ENCODE measurements at places on chromosomes 4 and X.
A peak's percentile ranks its signal among the peaks of the same experiment; 100 is the strongest.

- no peak for DNase-seq
Observed at GRCh38 chr4:77852892-77853495, 9.6 kb upstream of the MRPL1 start.

- no peak for DNase-seq
Observed at GRCh38 chr4:124590480-124590879, 122.1 kb downstream of the ANKRD50 start.

- peak; percentile 8 for DNase-seq
Observed at GRCh38 chr4:6324999-6325787, 55.5 kb downstream of the WFS1 start.

DNA sequence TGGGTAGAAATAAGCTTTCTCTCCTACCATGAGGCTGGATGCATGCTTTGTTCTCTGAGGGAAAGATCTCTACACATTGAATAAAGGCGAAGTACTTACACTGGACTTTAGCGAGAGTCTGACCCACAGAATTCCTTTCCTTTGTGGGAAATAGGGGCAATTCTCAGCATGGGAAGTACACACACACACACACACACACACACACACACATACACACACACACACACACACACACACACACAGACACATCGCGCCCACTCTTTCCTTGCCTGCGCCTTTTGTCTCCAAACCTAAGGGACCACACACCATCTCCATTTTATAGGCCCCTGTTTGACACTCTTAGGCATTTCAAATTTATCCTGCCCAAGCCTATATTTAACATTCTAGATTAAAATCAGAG is 83.8 kb downstream of the LUZP4 start:
- no peak for DNase-seq

DNA sequence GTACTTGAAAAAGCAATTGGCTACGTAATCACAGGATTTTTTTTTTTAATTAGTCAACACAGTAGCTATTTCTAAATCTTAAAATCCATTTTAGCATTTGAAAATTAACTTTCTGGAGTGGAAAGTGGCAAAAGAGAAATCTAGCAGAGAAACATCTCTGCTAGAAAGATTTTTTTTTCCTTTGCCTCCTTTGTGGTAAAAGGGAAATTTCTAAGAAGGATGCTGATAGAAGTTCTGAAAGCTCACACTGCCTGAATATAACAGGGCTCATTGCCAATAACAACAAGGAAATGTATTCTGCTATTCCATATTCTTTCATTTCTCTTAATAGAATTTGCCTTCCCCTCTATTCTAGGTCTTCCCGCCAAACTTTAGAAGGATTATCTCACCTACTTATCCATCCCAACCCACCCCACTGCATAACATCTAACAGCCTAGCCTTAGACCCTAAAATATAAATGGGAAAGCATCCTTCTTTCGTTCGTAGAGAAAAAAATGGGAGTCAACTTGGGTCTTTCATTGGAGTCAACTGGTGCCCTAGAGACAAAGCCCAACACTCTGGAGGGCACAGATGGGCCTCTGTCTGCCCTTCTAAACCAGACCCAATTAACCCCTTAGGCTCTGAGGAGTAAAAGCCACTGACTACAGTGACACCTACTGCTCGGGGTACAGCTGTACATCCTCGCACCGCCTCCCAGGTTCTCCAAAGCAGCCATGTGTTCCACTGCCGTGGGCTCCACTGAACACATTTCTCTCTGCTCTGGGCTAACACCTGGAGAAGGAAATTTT is 103.9 kb downstream of the MAML3 start:
- no peak for DNase-seq

GRCh38 chr4:118765399-118765798 is 70.5 kb downstream of the SEC24D start:
- DNase-seq = peak; percentile 75

DNA sequence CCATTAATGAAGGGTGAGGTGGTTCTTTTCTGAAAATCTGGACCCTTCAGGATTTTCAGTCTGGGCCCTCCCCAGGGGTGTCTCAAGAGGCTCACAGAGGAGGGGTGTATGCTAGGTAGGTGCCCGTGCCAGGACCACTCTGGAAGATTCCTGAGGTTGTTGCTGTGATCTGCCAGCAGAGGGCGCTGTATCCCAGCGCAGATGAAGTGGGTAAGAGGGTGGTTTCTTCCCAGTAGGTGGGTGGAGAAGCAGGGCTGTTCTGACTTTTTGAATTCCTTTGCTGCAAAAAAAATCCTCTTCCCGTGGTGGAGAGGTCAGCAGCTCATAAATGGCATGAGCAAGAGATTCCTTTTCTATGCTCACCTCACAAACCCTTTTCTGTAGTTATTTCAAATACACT is 51.1 kb downstream of the SCML1 start:
- peak; percentile 42 for DNase-seq

GRCh38 chrX:134743091-134743490 is 84.8 kb upstream of the PLAC1 start:
- DNase-seq = no peak

DNA sequence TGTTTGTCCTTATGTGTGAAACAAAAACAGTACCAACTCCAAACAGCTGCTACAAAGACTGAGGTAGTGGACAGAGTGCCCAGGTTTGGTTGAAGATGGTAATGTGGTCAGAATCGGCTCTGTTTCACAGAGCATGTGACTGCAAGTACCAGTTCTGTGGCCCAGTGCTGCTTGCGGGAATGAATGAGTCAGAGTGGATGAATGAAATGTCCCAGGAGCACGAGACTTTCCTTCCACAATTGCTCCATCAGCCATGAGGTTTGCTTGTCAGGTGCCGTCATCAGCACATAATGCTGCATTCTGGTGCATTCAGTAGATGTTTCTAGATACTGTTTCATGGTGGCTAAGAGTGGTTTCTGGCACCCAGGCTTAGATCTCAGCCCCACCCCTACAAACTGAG is 84.2 kb downstream of the GPR143 start:
- DNase-seq = peak; percentile 10

DNA sequence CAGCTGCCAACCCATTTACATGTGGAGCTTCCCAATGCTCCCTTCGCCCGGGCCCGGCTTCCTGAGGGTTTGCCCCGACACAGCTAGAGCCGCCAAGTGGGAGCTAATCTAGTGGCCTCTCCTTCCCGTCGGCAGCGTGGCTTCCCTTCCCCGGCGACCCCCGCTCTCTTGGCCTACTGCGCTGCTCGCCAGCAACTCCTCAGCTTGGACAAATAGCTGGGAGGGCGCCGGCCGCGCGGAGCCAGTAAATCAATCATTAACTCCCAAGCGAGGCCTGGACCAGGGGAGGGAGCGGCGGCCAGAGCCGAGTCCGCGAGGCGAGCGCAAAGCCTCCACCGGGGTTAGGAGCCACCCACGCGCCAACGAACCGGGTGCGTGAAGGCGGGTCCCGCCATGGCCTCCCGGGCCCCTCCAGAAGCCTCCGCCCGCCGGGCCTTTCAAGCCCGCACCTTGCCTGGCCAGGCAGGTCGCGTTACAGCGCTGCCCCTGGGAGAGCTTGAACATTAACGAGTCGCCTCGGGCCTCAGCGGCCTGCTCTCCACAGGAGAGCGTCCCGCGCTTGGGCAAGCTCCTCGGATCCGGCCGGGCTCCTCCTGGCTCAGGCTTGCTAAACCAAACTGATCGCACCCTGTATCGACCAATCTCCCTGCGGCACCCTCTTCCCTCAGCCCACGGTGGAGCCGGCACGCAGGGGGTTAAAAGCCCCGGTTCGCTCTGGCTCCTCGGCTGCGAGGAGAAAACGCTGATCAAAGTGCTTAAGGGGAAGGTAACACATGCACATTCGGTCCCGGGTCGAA is 10.6 kb upstream of the BCOR start:
- DNase-seq = no peak

DNA sequence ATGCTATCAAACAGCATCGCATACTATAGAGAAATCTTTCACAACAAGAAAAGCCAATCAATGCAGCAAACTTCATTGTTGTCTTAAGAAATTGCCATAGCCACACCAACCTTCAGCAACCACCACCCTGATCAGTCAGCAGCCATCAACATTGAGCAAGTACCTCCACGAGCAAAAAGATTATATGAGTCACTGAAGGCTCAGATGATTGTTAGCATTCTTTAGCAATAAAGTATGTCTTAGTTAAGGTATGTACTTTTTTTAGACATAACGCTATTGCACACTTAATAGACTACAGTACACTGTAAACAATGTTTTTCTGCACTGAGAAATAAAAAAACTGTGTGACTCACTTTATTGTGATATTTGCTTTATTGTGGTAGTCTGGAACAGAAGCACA is 37.8 kb upstream of the FUNDC1 start:
- peak; percentile 2 for DNase-seq

GRCh38 chrX:125544856-125545255 is 225.2 kb downstream of the TEX13C start:
- DNase-seq = no peak

DNA sequence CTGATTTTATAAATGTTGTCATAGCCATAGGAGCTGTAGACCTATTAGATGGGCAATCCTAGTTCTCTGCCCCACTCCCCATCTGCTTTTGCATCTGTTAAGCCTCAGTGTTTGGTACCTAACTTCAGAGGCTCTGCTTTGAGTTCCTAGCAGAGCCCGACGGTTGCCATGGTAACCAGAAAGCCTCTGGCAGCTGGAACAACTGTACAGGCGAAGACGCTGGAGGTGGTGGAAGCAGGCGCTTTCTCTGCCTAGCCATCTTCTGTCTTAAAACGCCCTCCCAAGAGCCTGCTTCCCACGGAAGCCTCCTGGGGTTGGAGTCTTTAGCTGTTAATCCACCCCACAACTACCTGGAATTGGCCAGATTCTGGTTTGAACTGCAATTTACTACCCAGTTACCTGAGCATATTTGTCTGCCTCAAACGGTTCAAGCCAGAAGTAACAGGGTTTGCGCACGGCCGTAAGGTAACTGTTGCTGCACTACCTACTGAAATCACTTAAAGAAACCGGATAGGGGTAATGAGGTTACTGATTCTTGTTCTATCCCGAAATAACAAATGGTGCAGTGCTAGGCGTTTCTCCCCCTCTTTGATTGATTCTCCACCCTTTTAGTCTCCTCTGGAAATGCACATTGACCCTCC is 1.0 kb upstream of the GABRG1 start:
- DNase-seq = no peak

DNA sequence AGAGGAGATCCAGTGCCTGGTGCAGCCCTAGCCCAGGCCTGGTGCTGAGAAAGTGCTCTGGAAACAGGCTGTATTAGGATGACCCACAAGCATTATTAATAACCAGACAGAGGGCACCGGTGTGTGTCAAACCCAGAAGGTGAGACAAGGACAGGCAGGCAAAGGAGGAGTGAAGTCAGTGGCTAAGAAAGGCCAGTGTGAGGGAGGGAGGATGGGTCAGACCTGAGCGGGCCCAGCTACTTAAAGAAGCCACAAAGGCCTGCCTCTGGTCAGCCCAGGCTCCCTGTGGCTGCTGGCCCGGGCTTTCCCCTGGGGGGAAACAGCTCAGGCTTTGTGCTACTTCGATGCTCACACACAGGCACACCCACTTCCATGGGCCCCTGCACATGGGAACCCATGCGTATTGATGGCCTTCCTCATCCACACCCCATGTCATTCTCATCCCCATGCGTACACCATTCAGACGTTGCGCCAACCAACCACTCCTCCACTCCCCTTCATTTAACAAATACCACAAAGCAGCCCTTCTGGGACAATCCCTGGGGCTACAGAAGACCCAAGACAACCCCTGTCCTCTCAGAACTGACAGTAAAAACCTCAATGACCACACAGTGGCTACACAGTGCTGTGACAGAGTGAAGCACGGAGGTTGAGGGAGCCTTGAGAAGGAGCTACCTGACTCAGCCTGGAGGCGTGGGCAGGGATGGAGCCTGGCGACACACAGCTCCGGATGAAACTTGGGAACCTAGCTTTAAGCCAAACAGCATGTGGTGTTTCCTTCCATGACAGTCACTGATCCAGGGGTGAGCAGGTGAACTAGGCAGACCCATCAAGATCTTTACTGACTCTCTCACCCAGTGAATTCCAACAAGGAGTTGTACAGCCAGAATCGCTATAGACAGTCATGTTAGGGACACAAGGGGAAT is 24.9 kb upstream of the MTM1 start:
- no peak for DNase-seq

GRCh38 chr4:21752616-21753015 is 196.0 kb downstream of the KCNIP4 start:
- no peak for DNase-seq

DNA sequence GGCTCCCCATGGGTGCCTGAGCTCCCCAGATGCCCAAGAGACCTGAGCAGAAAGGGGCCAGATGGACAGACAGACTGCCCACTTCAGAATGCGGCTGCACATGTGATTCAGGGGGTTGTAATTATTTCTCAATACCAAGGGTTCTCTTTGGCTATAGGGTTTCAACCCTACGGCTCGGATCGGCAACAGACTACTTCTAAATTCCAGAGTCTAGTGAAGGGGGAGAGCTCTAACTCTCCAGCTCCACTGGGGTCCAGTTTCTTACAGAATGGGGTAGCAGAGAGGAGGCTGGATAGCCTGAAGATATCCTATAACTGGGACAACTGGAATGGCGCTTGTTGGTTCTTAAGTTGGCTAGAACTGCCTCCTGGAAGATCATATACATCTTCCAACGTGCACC is 136.3 kb downstream of the MGST2 start:
- DNase-seq = no peak

- DNase-seq = no peak
Observed at GRCh38 chr4:165331823-165332222, 4.4 kb downstream of the MSMO1 start.

DNA sequence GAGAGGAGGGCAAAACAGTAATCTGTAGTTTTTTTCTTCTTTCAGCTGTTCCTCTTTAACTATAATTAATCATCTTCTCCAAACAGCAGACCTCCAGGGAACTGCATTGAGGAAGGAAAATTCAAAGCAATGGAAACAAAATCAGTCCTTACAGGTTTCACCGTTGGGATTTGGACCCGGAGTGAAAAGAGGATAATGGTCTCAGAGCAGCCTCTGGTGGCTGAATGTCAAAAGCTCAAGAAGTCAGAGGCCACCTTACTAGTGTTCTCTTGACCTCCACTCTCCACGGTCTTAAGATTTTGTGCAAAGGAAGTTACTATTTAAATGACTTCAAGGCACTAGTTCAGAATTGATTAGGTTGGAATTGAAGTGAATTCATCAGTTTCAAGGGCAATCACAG is 16.0 kb upstream of the MID1 start:
- peak; percentile 55 for DNase-seq

DNA sequence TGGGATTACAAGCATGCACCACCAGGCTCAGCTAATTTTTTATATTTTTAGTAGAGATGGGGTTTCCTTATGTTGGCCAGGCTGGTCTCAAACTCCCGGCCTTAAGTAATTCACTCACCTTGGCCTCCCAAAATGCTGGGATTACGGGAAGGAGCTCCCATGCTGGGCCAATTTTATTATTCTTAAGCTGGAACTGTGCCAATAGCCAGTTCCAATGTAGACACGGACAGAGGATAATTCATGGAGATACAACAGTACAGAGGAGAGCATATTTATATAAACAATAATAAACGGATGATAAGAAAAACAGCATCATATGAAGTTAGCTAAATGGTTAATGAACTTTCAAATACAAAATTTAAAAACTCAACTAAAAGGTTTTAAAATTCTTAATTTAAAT is 87.8 kb downstream of the PPA2 start:
- no peak for DNase-seq

- no peak for DNase-seq
Observed at GRCh38 chr4:95023110-95023509, 265.4 kb downstream of the BMPR1B start.
